ENCODE measurements at places on chromosomes 4 and X.

DNA sequence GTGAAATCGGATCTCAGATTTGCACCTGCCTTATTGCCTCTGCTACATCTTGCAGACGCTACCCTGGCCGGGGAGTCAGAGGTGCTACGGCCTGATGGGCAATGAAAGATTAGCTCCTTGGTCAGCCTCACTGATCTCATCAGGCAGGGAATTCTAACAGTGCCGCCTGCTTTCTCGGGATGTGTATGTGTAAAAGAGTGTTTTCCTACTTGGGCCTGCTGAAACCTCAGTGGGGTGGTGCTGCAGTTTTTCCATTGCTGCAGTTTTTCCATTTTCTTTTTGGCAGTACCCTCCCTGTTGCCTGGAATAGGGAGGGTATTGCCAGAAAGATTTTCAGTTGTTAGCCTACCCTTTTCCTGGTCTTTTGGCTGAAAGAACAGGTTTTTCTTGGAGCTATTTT lies 117.5 kb downstream of the CDKL5 start:
- no peaks in the 10 kb centered on the region for H3K36me3 ChIP-seq
- H3K27ac ChIP-seq = no peak overlapping the region
- no peaks in the 10 kb centered on the region for H3K27me3 ChIP-seq

DNA sequence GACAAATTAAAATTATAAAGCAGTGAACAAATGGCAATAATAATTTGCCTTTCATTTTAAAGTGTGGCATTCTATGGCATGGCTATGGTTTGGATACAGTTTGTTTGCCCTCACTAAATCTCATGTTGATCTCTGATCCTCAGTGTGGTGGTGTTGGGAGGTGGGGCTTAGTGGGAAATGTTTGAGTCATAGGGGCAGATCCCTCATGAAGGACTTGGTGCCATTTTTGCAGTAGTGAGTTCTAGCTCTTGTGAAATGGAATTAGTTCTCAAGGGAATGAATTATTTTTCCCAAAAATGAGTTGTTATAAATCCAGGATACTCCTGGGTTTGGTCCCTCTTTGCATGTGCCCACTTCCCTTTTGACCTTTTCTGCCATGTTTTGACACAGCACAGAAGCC lies 181.4 kb downstream of the AMELX start:
- H3K36me3 ChIP-seq = no peaks in the 10 kb centered on the region
- DNase-seq = no peak
- no peaks in the 10 kb centered on the region for H3K4me1 ChIP-seq
- H3K27me3 ChIP-seq = no peaks in the 10 kb centered on the region
- H3K4me3 ChIP-seq = no peak overlapping the region

GRCh38 chrX:107758231-107758766 lies 17.3 kb downstream of the TSC22D3 start:
- H3K27ac ChIP-seq = peak overlapping the region; percentile 77
- H3K4me1 ChIP-seq = peaks cover 26% of the 10 kb centered on the region
- H3K27me3 ChIP-seq = no peaks in the 10 kb centered on the region
- no peak for DNase-seq
- no peaks in the 10 kb centered on the region for H3K36me3 ChIP-seq

DNA sequence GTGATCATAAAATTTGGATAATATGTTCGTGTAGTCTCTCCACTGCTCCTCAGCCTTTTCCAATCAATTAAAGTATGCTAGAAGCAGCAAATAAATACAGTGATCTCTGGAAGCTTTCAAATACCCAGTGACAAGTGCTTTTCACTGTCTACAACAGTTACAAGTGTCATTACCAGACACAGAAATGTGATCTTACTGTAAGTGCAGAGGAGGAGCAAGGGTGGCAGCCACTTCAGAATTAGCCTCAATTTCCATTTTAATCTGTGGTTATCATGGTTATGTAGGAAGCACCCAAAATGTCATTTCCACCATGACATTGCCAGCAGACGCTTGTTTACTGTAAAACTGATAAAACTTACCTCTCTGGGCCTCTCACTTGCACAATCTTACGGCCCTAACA lies 133.9 kb upstream of the ADAMTS3 start:
- no peaks in the 10 kb centered on the region for H3K36me3 ChIP-seq
- no peak for DNase-seq
- no peak overlapping the region for H3K27ac ChIP-seq
- no peaks in the 10 kb centered on the region for H3K27me3 ChIP-seq

- H3K4me3 ChIP-seq = no peak overlapping the region
- no peak for DNase-seq
- H3K4me1 ChIP-seq = no peaks in the 10 kb centered on the region
- H3K27me3 ChIP-seq = no peaks in the 10 kb centered on the region
These were observed 270.2 kb upstream of the SMIM31 start for GRCh38 chr4:164483711-164484110.

- no peaks in the 10 kb centered on the region for H3K27me3 ChIP-seq
- no peak for DNase-seq
These were observed 1.6 kb upstream of the APBB2 start for GRCh38 chr4:41215969-41216293.

- peaks cover 5% of the 10 kb centered on the region for H3K27me3 ChIP-seq
- H3K4me3 ChIP-seq = no peak overlapping the region
- no peak for DNase-seq
- no peaks in the 10 kb centered on the region for H3K36me3 ChIP-seq
- H3K27ac ChIP-seq = no peak overlapping the region
These were observed 102.5 kb downstream of the AMMECR1 start for GRCh38 chrX:110215411-110215810.

DNA sequence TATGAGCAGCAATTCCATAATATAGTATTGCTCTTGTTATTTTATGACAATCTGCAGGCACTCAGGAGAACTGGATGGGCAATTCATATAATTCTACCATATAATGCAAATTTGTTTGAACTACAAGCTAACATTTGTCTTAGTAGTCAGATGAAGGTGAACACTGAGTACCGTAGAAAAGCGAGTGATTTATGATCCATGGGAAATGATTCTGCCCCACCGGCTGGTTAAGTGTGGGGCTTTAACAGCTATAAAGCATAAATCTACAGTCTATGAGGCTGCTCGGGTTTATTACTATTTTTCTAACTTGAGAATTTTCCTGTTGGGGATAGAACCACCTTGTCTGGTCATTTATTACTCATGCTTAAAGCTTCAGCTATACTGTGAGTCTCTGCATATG lies 275.5 kb downstream of the PCDH10 start:
- no peaks in the 10 kb centered on the region for H3K4me1 ChIP-seq
- H3K36me3 ChIP-seq = no peaks in the 10 kb centered on the region
- H3K4me3 ChIP-seq = no peak overlapping the region
- H3K27ac ChIP-seq = no peak overlapping the region
- H3K27me3 ChIP-seq = no peaks in the 10 kb centered on the region

GRCh38 chr4:23956601-23957364 lies 66.9 kb upstream of the PPARGC1A start:
- H3K36me3 ChIP-seq = no peaks in the 10 kb centered on the region
- no peaks in the 10 kb centered on the region for H3K4me1 ChIP-seq
- no peak for DNase-seq
- H3K27ac ChIP-seq = no peak overlapping the region
- no peak overlapping the region for H3K4me3 ChIP-seq
- no peaks in the 10 kb centered on the region for H3K27me3 ChIP-seq

- H3K27me3 ChIP-seq = no peaks in the 10 kb centered on the region
- no peak overlapping the region for H3K27ac ChIP-seq
- H3K4me3 ChIP-seq = no peak overlapping the region
- DNase-seq = no peak
- H3K4me1 ChIP-seq = no peaks in the 10 kb centered on the region
These were observed 160.4 kb downstream of the MAD2L1 start for GRCh38 chr4:119906277-119906676.

- no peak for DNase-seq
- H3K4me1 ChIP-seq = no peaks in the 10 kb centered on the region
- H3K27ac ChIP-seq = no peak overlapping the region
- H3K36me3 ChIP-seq = no peaks in the 10 kb centered on the region
- H3K27me3 ChIP-seq = no peaks in the 10 kb centered on the region
- H3K4me3 ChIP-seq = no peak overlapping the region
These were observed 1520.1 kb downstream of the PCDH18 start for GRCh38 chr4:136012220-136012619.

DNA sequence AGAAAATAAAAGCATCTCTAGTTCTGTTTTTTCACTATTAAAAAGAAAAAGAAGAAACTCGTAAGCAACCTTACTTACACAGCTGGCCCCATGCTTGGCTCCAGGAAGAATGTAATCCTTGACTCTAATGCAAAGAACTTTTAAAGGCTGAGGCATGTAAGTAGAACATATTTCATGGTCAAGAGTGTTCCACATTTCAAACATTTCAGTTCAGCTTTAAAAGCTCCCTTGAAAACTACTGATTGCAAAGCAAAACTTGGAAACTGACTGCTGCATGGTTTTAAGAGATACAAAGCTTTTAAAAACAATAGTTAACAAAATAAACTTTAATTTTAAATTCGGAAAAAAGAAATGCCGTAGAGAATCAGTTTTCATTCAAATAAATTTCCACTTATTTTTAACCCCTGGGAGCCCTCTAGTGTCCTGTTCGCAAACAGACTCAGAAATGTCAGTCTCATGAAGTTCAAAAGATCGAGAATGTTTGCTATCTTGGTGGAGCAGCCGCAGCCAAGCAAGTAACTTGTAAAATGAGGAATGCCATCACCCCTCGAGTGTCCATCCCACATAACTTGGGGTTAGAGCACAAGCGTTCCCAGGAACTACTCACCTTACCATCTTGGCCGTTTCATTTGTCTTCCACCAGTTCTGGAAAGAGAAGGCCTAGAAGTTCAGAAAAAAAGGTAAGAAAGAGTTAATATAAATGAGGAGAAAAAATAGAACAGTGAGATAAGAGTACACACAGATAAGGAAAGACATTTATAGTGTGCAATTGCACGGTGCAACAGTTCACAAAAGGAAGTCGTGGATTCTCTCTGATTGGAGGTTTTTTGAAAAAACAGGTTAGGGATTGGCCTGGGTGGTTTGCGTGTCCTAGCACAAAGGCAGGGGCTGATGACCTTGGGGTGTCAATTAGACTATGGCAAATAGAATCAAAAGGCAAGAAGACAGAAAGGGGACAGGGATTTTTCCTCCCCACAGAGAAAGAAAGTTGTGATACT lies at the start of gene GASK1B:
Gene GASK1B (minus strand): TSS at position 765 of the 998 bp plus-strand sequence. CDS start 1,650 bp downstream, outside the sequence.
- H3K27me3 ChIP-seq = peaks cover 4% of the 10 kb centered on the region
- no peak for DNase-seq
- H3K4me1 ChIP-seq = peaks cover 12% of the 10 kb centered on the region
- H3K27ac ChIP-seq = peak within 1 kb of the TSS; percentile 56
